Ovary (tissue), 10 donors: ENCODE measurements at places on chromosomes 7 and 10. TPM values are rescaled to one million over a fixed set of nuclear protein-coding genes. Genes with fewer than 3 reads are reported as not detected.

DNA sequence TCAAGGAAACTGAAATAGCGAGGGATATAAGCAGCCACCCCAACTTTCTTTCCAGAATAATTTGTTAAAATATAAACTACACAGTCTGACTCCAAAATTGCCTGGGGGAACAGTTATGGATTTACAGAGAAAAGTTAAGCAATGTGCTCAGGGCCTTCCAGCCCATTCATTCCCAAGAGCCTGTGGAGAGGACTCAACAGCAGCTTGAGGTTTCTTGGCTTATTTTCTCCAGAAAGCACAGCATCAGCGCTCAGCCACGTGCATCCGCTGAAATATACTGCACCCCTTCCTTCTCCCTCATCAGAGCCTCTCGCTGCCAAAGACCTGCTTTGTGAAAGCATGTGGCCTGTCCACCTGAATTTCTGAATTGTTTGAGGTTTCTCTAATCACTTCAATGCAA is 375.2 kb upstream of the VWC2 start:
- no peak for DNase-seq
- no peak overlapping the region for H3K4me3 ChIP-seq
- no peaks in the 10 kb centered on the region for H3K4me1 ChIP-seq
- H3K36me3 ChIP-seq: no peaks in the 10 kb centered on the region

The STEAP2 gene
- 27.6 TPM for total RNA-seq

The PRXL2A gene
- 54.9 TPM for total RNA-seq

DNA sequence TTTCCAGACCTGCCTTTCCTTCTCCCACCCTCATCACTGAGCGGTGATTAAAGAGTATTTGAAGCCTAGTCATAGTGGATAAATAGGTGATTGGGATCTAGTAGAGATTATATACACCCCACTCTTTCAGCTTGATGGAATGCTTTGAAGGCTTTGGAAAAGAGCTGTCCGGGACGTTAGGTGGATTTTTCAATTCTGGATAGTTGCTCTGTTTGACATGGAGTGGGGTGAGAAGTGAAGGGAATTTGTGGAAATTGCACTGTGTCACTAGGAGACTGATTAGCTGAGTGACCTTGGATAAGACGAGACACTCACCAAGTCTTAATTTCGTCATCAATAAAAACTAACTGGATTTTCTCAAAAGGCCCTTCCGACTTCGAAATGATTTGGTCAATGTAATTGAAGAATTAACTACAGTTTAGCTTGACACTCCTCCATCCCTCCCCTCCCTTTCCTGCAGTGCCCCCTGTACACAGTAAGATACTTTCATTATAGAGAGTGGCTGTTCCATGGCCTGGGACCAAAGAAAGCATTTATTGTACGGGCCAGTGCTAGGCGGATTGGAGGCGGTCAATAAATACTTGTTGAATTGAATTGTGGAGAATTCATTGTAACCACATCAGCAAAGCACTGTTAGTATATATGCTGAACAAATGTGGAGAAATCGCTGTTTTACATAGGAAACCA is 962 bp downstream of the ZKSCAN1 start:
- H3K27me3 ChIP-seq: no peaks in the 10 kb centered on the region
- no peaks in the 10 kb centered on the region for H3K36me3 ChIP-seq
- peak overlapping the region; percentile 85 for H3K27ac ChIP-seq
- H3K4me1 ChIP-seq: peaks cover 10% of the 10 kb centered on the region
- no peak for DNase-seq

The RAB11FIP2 gene
- 23.2 TPM for total RNA-seq

The CNOT4 gene
- total RNA-seq: 16.3 TPM

- no peaks in the 10 kb centered on the region for H3K36me3 ChIP-seq
- H3K4me1 ChIP-seq: peaks cover 8% of the 10 kb centered on the region
- no peak overlapping the region for H3K27ac ChIP-seq
- no peaks in the 10 kb centered on the region for H3K27me3 ChIP-seq
Observed at GRCh38 chr7:30159698-30160143, 24.9 kb downstream of the MTURN start.

DNA sequence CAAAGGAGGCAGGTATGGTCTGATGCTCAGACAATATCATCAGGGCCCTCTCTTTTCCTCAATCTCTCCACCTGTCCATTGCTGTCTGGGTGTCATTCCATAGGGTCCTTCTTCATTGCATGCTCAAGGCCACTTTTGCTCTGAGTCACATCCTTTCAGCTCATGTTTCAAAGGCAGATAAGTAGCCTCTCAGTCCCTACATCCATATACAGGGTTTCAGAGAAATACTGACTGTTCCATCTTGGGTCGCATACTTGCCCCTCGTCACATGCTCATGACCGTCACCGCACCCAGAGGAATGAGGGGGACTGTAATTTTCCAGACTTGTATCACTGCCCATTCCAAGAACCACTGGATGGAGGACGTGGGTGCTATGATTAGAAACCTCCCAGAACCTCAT is 93.4 kb downstream of the FAM107B start:
- no peak overlapping the region for H3K27ac ChIP-seq
- no peaks in the 10 kb centered on the region for H3K4me1 ChIP-seq
- H3K4me3 ChIP-seq: no peak overlapping the region

DNA sequence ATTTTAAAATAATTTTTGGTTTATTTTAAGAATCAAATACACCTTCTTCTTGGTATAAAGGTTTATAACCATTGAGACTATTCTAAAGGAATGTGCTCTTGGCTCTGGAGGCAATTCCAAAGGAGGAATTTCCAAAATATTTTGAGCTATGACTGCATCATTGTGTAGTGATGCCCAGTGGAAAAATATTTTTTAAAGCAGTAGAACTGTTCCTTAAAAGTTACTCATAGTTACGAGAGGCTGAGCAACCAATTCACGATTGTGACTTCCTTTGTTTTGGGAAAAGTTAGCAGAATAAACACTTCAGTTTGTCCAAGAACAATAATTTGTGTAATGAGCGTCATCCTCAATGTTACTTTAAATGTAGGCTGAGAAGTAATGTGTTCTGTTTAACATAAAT is 233.6 kb downstream of the BAMBI start:
- H3K4me1 ChIP-seq: no peaks in the 10 kb centered on the region
- DNase-seq: no peak
- H3K4me3 ChIP-seq: no peak overlapping the region
- no peaks in the 10 kb centered on the region for H3K36me3 ChIP-seq

The SPDYE8 gene
- not detected for total RNA-seq

DNA sequence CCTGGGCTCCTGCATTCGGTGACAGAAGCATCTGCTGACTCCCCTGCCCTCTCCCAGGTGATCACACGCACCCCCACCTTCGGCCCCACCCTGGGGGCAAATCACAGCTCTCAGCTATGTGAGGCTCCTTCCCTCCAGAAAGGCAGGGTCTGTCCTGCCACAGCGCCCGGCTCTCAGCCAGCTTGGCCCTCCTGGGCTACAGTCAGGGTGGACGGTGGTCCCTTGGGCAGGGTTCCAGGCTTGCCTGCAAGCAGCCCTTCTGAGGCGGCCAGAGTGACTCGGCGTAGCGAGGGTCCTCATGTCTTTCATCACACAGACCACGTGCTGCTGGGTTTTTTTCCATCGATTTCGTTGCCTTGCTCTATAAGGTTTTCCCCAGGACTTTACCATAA is 53.6 kb upstream of the EBF3 start:
- H3K27ac ChIP-seq: no peak overlapping the region
- H3K36me3 ChIP-seq: no peaks in the 10 kb centered on the region
- H3K4me1 ChIP-seq: no peaks in the 10 kb centered on the region

GRCh38 chr7:22791204-22792158 is 31.2 kb downstream of the TOMM7 start:
- H3K4me3 ChIP-seq: no peak overlapping the region
- no peaks in the 10 kb centered on the region for H3K36me3 ChIP-seq
- no peak for DNase-seq
- H3K4me1 ChIP-seq: no peaks in the 10 kb centered on the region
- no peaks in the 10 kb centered on the region for H3K27me3 ChIP-seq
- H3K27ac ChIP-seq: no peak overlapping the region

GRCh38 chr10:17993361-17993760 is 41.6 kb downstream of the SLC39A12 start:
- H3K27me3 ChIP-seq: no peaks in the 10 kb centered on the region
- no peaks in the 10 kb centered on the region for H3K4me1 ChIP-seq
- H3K36me3 ChIP-seq: no peaks in the 10 kb centered on the region
- no peak overlapping the region for H3K4me3 ChIP-seq
- H3K27ac ChIP-seq: no peak overlapping the region

DNA sequence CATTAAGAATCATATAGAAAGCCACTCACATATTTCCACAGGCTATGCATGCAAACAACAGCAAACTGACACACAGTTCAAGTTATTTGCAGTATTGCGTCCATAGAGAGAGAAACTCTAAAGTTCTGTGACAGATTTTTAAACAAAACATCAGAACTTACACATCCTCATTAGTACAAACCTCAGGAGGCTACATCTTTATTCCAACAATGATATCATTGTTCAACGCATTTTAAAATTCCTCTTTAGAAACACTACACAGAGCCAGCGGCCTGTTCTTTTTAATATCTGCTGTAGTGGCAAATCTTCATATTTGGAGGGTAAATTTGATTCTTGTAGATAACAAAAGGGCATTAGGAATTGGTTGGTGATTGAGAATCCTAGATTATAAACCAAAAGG is 55.9 kb upstream of the NFE2L3 start:
- no peaks in the 10 kb centered on the region for H3K4me1 ChIP-seq
- no peak for DNase-seq
- no peaks in the 10 kb centered on the region for H3K36me3 ChIP-seq
- no peak overlapping the region for H3K4me3 ChIP-seq

- no peak for DNase-seq
- no peak overlapping the region for H3K27ac ChIP-seq
- peaks cover 35% of the 10 kb centered on the region for H3K4me1 ChIP-seq
- no peak overlapping the region for H3K4me3 ChIP-seq
- no peaks in the 10 kb centered on the region for H3K36me3 ChIP-seq
- H3K27me3 ChIP-seq: no peaks in the 10 kb centered on the region
Observed at GRCh38 chr10:102651455-102652169, 7.3 kb downstream of the TRIM8 start.

GRCh38 chr7:151390598-151391357 is 19.1 kb downstream of the WDR86 start:
- no peaks in the 10 kb centered on the region for H3K4me1 ChIP-seq
- no peaks in the 10 kb centered on the region for H3K27me3 ChIP-seq
- no peak overlapping the region for H3K27ac ChIP-seq
- no peaks in the 10 kb centered on the region for H3K36me3 ChIP-seq

The PAX4 gene
- not detected for total RNA-seq

DNA sequence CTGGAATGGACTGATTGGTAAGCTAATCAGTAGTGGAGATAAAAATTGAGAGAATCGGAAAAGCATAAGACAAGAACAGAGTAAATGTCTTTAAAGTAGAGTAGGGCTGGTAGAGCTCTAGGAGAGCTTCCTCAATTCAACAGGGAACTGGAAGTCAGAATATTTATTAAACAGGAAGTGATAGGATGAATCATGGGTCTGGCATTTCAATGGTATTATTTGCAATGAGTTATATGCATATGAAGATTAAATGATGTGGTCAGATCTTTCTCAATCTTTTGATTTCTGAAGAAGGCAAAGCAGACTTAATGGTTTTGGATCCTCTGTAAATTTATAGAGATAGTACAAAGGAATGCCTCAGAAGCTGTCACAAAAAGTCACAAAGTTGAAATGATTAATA is 349.0 kb downstream of the HPSE2 start:
- no peak overlapping the region for H3K4me3 ChIP-seq
- no peaks in the 10 kb centered on the region for H3K36me3 ChIP-seq
- H3K27me3 ChIP-seq: no peaks in the 10 kb centered on the region
- no peak for DNase-seq
- H3K27ac ChIP-seq: no peak overlapping the region
